Stimulated activated CD8-positive, alpha-beta memory T cell treated with anti-CD3 and anti-CD28 coated beads, Interleukin-4, amount 100 ng/mL, for 48 hours (primary cell): ENCODE measurements at places on chromosomes 7 and 10.

- no peak for DNase-seq
These were observed 70.1 kb upstream of the TFEC start for GRCh38 chr7:116100626-116101025.

- no peak for DNase-seq
These were observed 383.2 kb downstream of the MALRD1 start for GRCh38 chr10:19431622-19432351.

DNA sequence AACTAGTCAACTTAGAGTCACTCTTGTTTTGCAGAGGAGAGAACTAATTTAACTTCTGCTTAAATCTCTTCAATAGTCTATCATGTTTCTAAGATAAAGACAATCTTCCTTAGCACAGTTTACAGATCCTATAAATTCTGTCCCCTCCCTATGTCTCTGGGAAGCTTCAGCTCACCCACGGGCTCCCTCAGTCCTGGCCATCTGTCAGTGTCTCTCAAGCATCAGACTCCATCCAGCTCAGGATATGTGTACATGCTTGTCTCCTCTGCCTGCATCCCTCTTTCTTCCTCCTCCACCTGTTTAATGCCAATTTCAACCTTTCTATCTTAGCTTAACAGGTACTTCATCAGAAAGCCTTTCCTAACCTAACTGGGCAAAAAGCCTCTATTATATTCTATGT is 177.1 kb upstream of the PTER start:
- no peak for DNase-seq

DNA sequence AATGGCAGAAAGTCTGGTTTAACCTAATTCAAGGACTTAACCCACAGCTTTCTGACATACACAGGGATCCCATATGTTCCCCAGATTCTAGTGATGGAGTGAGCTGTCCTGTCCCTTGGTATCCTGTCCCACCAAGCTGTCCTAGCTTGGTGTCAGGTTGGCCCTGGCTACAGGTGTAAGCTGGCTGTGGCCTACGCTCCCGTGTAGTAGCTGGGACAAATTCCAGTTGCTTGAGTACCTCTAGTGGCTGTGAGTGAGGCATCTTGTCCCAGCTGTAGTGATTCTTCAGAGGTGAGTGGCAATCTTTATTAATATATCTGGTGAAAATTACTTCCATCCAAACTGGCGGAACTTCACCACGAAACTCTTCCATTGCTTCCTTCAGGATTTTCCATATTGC is 105.2 kb upstream of the FAM171A1 start:
- DNase-seq = no peak
